Activated naive CD8-positive, alpha-beta T cell treated with anti-CD3 and anti-CD28 coated beads, Interleukin-2, amount 50 U/mL, for 24 hours (primary cell): ENCODE measurements at places on chromosomes 7 and 10.

- peaks cover 58% of the 10 kb centered on the region for H3K36me3 ChIP-seq
- H3K4me1 ChIP-seq: peaks cover 32% of the 10 kb centered on the region
- no peak for DNase-seq
- H3K27ac ChIP-seq: peak overlapping the region; percentile 19
These were observed 18.1 kb downstream of the ERLIN1 start for GRCh38 chr10:100167553-100168312.

DNA sequence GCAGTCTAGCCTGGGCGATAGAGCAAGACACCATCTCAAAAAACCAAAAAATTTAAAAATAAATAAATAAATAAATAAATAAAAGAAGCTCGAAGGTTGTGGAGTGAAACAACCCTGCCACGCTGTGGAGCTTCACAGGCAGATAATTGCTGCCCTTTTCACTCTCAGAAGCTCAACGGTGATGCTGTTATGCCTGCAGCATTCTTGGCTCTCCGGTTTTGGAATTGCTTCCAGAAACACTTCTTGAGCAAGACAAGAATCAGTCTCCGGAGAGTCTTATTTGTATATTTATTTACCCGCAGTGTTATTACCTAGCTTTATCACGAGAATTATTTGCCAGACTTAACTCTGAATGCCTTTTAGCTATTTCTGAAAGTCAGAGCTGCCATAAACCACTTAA lies 40.5 kb upstream of the UBE2H start:
- H3K4me1 ChIP-seq: peaks cover 8% of the 10 kb centered on the region
- H3K36me3 ChIP-seq: no peaks in the 10 kb centered on the region
- H3K27me3 ChIP-seq: no peaks in the 10 kb centered on the region
- DNase-seq: no peak

DNA sequence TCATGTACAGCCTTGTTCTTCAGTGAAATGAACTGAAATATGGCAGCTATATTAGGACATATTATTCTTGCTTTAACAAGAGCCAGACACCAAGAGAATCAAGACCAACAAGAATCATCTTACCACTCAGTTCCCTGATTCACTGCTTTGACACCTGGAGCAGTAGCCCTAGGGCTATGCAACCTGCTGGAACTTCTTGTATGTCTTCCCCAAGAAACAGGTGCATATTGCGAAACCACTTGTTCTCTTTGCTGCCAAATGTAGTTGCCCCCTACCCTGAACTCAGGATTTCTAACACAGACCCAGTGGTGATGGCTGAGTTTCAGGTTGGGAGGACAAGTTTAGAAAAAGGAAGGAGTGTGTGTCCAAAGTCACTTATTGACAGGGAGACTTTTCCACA lies 46.1 kb downstream of the WIPF3 start:
- no peak overlapping the region for H3K27ac ChIP-seq
- H3K4me1 ChIP-seq: no peaks in the 10 kb centered on the region
- H3K27me3 ChIP-seq: peaks cover 11% of the 10 kb centered on the region
- H3K36me3 ChIP-seq: no peaks in the 10 kb centered on the region
- no peak overlapping the region for H3K4me3 ChIP-seq

GRCh38 chr7:17412883-17413282 lies 114.4 kb downstream of the AHR start:
- H3K27ac ChIP-seq: no peak overlapping the region
- no peaks in the 10 kb centered on the region for H3K36me3 ChIP-seq
- H3K4me3 ChIP-seq: no peak overlapping the region
- no peaks in the 10 kb centered on the region for H3K27me3 ChIP-seq
- no peak for DNase-seq

DNA sequence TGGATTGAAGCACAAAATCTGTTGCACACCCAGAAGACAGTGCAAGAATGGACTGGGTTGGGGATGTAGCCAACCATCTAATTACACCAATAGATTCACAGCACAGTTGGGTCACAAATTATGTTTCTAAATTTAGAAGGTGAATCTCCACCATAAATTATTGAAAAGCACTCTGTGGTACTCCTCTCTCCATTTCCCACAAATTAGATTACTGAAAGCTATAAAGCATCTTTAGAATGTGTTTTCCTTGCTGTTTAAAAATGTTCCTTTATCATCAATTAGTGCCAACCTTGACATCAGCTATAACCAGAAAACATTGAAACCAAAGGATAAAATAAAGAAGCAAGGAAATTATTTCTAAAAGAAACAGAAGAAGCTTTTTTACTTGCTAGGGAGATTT lies 39.9 kb upstream of the HDAC9 start:
- no peaks in the 10 kb centered on the region for H3K36me3 ChIP-seq
- peaks cover 6% of the 10 kb centered on the region for H3K4me1 ChIP-seq
- H3K4me3 ChIP-seq: no peak overlapping the region
- no peaks in the 10 kb centered on the region for H3K27me3 ChIP-seq
- DNase-seq: no peak

DNA sequence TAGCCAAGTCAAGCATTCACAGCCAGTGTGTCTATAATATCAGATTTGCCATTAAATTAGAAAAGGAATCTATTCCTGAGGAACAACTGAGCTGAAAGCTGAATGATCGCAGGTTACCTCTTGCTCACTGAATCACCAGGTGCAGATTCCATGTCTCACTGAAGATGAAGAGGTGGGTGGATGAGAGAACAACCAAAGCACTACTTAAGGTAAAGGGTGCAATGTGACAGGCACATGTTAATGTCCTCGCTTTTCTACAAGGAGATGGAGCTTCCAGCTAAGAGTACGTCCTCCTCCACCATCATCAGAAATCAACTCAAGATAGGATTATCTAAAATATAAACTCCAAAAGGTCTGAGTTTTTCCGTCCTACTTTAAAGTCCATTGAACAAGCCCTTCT lies 4.6 kb downstream of the SORCS1 start:
- no peak overlapping the region for H3K4me3 ChIP-seq
- DNase-seq: no peak
- peaks cover 14% of the 10 kb centered on the region for H3K27me3 ChIP-seq

- peaks cover 26% of the 10 kb centered on the region for H3K27me3 ChIP-seq
- peak overlapping the region; percentile 86 for H3K27ac ChIP-seq
- DNase-seq: peak; percentile 53
- H3K4me1 ChIP-seq: peaks cover 51% of the 10 kb centered on the region
- peak overlapping the region; percentile 99 for H3K4me3 ChIP-seq
- H3K36me3 ChIP-seq: peaks cover 3% of the 10 kb centered on the region
These were observed 494 bp downstream of the PALS2 start for GRCh38 chr7:24573554-24574338.

- H3K27me3 ChIP-seq: no peaks in the 10 kb centered on the region
- H3K27ac ChIP-seq: peak overlapping the region; percentile 28
- peaks cover 27% of the 10 kb centered on the region for H3K4me1 ChIP-seq
- H3K36me3 ChIP-seq: peaks cover 70% of the 10 kb centered on the region
These were observed 30.6 kb downstream of the TMEM243 start for GRCh38 chr7:87188930-87189329.

DNA sequence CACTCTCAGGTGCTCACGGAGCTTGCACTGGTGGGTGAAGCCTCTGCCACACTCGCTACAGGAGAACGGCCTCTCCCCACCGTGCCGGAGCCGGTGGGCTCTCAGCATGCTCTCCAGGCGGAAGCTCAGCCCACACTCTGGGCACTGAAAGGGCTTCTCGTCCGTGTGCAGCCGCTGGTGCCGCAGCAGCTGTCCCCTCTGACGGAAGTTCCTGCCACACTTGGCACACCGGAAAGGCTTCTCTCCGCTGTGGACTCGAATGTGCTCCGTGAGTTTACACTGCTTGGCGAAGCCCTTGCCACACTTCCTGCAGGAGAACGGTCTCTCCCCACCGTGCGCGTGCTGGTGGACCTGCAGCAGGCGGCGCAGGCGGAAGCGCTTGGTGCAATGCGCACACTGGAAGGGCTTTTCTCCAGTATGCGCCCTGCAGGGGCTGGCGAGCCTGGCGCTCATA lies 19.3 kb downstream of the ZNF786 start:
- peaks cover 2% of the 10 kb centered on the region for H3K4me1 ChIP-seq
- no peaks in the 10 kb centered on the region for H3K27me3 ChIP-seq
- DNase-seq: no peak

DNA sequence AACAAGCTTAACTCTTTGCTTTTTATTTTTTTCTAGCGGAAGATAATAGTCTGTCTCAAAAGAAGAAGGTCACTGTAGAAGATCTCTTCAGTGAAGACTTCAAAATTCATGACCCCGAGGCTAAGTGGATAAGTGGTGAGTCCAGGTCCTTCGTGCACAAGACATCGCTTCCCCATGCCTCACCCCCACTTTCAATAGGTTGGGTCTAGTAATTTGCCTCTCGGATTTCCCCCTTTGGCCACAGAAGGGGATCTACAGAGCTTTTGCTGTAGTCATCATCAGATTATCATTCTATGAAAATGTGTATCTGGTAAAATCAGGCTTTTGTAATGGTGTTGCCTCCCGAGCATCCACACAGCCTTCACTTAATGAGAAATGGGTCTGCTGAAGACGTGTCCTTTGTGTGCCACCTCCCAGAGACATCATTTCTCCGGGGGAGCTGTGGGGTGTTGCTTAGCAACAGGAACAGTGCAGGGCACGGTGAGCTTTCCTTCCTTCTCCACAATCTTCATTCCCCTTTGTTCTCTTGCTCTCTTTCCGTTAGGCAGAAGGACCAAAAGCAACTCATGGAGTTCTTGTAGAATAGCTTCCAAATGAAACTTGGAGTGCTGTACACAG lies 422.8 kb downstream of the DPP6 start:
- H3K27ac ChIP-seq: no peak overlapping the region
- H3K4me1 ChIP-seq: no peaks in the 10 kb centered on the region
- no peaks in the 10 kb centered on the region for H3K27me3 ChIP-seq
- no peaks in the 10 kb centered on the region for H3K36me3 ChIP-seq

GRCh38 chr7:136998495-136998894 lies 130.0 kb downstream of the CHRM2 start:
- H3K4me3 ChIP-seq: no peak overlapping the region
- no peaks in the 10 kb centered on the region for H3K36me3 ChIP-seq
- no peak overlapping the region for H3K27ac ChIP-seq

DNA sequence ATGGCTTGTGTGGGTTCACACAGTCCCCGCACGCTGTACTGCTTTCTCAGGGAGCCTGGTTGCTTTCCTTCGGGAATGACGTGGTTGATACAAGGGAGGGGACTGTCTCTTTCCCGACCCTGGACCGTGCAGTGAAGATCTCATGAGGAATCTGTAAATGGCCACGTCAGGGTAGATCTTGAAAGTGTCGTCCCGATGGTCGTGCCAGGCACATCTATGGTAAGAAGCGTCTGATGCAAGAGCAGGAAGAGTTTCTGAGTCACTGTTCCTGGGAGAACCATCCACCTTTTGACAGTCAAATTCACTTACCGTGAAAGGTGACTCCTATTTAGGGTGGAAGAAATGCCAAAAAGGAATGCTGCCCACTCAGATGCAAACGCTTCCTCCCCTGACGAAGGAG lies 500.4 kb downstream of the PTPRN2 start:
- DNase-seq: no peak
- no peaks in the 10 kb centered on the region for H3K4me1 ChIP-seq
- H3K4me3 ChIP-seq: no peak overlapping the region
- H3K36me3 ChIP-seq: peaks cover 4% of the 10 kb centered on the region
- no peaks in the 10 kb centered on the region for H3K27me3 ChIP-seq

DNA sequence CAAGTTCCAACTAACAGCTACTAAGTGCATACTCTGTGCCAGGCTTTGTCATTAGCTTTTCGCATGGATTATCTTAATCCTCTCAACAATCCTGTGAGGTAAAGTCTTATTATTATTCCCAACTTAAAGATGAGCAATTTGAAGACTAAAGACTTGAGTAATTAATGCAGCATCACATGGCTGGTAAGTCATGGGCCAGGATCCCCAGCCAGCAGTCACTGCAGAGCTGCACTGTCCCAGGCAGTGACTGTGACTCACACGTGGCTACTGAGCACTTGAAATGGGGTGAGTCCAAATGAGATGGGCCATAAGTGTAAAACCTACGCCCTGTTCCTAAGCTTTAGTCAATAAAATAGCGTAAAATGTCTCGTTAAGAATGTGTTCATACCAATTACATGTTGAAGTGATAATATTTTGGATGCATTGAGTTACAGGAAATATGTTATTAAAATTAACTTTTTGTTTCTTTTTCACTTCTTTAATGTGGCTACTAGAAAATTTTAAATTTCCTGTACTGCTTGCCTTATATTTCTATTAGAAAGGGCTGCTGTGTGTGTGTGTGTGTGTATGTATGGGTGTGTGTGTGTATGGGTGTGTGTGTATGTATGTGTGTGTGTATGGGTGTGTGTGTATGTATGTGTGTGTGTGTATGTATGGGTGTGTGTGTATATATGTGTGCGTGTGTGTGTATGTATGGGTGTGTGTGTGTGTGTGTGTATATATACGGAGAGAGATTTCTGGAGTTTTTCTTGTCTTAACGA lies 756.3 kb downstream of the AUTS2 start:
- H3K27me3 ChIP-seq: no peaks in the 10 kb centered on the region
- no peak overlapping the region for H3K27ac ChIP-seq
- no peaks in the 10 kb centered on the region for H3K36me3 ChIP-seq
- peaks cover 12% of the 10 kb centered on the region for H3K4me1 ChIP-seq

DNA sequence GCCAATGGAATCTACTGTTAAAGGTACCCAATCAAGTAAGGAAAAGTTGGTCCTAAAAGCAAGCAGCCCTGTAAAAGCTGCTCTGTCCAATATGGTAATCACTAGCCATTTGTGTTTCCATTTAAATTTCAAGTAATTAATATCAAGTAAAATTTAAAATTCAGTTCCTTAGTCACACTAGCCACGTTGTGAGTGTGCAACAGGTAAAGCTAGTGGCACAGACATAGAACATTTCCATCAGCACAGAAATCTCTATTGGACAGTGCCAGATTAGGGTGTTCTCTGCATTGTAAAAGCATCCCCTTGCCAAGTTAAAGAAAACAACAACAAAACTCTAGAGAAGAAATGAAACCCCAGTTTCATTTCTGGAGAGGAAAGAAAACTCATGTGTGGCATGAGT lies 4.4 kb downstream of the CAV1 start:
- H3K4me3 ChIP-seq: no peak overlapping the region

DNA sequence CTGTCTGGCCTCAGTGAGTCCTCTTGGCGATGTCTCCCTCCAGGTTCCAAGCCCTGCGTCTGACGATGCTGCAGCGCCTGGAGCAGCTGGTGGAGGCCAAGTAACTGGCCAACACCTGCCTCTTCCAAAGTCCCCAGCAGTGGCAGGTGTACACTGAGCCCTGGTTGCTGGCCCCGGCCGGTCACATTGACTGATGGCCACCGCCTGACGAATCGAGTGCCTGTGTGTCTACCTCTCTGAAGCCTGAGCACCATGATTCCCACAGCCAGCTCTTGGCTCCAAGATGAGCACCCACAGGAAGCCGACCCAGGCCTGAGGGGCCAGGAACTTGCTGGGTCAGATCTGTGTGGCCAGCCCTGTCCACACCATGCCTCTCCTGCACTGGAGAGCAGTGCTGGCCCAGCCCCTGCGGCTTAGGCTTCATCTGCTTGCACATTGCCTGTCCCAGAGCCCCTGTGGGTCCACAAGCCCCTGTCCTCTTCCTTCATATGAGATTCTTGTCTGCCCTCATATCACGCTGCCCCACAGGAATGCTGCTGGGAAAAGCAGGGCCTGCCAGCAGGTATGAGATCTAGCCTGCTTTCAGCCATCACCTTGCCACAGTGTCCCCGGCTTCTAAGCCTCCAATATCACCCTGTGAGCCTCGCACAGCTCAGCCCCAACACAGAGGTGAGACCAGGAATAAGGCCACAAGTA lies 7.3 kb upstream of the ZNF22 start:
- no peaks in the 10 kb centered on the region for H3K27me3 ChIP-seq
- H3K27ac ChIP-seq: no peak overlapping the region
- DNase-seq: no peak
- H3K4me1 ChIP-seq: peaks cover 15% of the 10 kb centered on the region
- H3K4me3 ChIP-seq: no peak overlapping the region
